ENCODE measurements at places on chromosomes 16 and 17.
A peak's percentile ranks its signal among the peaks of the same experiment; 100 is the strongest.

GRCh38 chr17:7479213-7480088, at the start of gene ZBTB4:
Gene ZBTB4 (minus strand): TSS chr17:7479631. CDS start chr17:7466801, 12,830 bp downstream.
- H3K36me3 ChIP-seq = no peaks in the 10 kb centered on the region
- H3K27ac ChIP-seq = no peak within 1 kb of the TSS
- H3K4me3 ChIP-seq = peak within 1 kb of the TSS; percentile 84
- peak; percentile 70 for DNase-seq
- H3K27me3 ChIP-seq = no peaks in the 10 kb centered on the region

DNA sequence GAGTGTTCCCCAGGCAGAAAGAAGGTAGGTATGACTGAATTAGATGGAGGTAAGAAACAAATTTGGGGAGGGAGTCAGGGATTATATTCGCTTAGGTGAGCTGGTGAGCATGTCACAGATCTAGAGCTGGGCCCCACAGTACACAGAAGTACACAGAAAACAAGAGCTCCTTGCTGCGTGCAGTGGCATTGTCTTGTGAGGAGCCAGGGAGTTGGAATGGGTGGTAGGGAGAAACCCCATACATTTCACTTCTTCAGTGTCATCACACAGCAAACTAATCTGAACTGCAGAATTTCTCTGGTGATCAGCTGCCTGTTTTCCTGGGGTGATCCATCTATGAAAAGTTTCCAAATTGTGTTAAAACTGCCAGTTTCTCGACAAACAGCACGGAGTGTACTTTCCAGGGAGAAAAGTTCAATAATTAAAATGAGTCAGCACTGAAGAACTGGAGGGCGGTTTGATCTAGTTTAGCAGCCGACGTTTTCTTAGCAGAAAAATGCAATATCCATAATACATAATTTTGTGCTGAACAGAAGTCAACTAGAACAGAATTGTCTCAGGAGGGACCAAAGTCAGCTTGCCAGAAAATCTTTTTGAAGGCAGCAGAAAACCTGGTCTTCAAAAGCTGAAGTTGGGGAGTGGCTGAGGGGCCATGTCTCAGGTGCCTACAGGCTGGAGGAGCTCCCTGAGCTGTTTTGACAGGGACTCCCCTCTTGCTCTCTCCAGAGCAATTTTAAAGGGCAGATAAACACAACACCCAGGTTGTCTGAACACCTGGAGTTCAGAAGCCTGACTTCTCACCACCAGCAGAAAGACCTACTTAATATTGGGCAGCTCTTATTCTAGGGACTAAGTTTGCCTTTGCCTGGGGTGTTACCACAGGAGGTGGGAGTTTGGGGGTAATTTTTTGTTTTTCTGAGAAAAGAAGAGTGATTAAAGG, 448.6 kb downstream of the CA10 start:
- no peak for DNase-seq
- H3K27me3 ChIP-seq = no peaks in the 10 kb centered on the region
- H3K27ac ChIP-seq = no peak overlapping the region
- H3K36me3 ChIP-seq = no peaks in the 10 kb centered on the region

DNA sequence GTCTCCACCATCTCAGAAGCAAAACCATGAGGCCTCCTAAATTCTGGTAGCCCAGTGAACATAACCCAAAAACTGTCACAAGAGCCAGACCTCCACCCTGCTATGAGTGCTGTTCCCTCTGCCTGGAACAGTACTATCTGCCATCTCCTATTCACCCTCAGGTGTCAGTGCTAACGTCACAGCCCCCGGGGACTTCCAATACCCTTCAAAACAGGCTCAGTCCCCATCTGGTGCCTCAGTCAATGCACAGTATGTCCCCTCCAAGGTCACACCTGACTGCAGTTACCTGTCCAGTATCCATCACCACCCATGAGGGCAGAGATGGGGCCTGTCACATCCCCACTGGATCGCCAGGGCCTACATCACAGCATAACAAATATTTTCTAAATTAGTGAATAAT, 11.5 kb downstream of the CREBBP start:
- no peak overlapping the region for H3K4me3 ChIP-seq
- no peak overlapping the region for H3K27ac ChIP-seq
- no peaks in the 10 kb centered on the region for H3K27me3 ChIP-seq
- no peak for DNase-seq

- H3K4me1 ChIP-seq = no peaks in the 10 kb centered on the region
- no peaks in the 10 kb centered on the region for H3K36me3 ChIP-seq
- H3K27me3 ChIP-seq = no peaks in the 10 kb centered on the region
- no peak overlapping the region for H3K27ac ChIP-seq
- no peak for DNase-seq
- H3K4me3 ChIP-seq = no peak overlapping the region
Observed at GRCh38 chr16:1597154-1597553, 14.7 kb downstream of the IFT140 start.

GRCh38 chr17:44414394-44415155, 25.1 kb upstream of the ITGA2B start:
- no peak overlapping the region for H3K4me3 ChIP-seq
- no peak for DNase-seq
- H3K27ac ChIP-seq = no peak overlapping the region
- H3K36me3 ChIP-seq = peaks cover 22% of the 10 kb centered on the region

- DNase-seq = no peak
- H3K27me3 ChIP-seq = no peaks in the 10 kb centered on the region
- no peak overlapping the region for H3K27ac ChIP-seq
- no peak overlapping the region for H3K4me3 ChIP-seq
- no peaks in the 10 kb centered on the region for H3K36me3 ChIP-seq
Observed at GRCh38 chr17:2107506-2107905, 52.6 kb downstream of the HIC1 start.

- H3K27me3 ChIP-seq = no peaks in the 10 kb centered on the region
- no peak for DNase-seq
- no peak overlapping the region for H3K27ac ChIP-seq
- H3K36me3 ChIP-seq = no peaks in the 10 kb centered on the region
- no peaks in the 10 kb centered on the region for H3K4me1 ChIP-seq
- no peak overlapping the region for H3K4me3 ChIP-seq
Observed at GRCh38 chr17:511001-511698, 158.5 kb upstream of the RPH3AL start.

- H3K27me3 ChIP-seq = no peaks in the 10 kb centered on the region
- no peaks in the 10 kb centered on the region for H3K36me3 ChIP-seq
- no peak overlapping the region for H3K27ac ChIP-seq
Observed at GRCh38 chr16:23276821-23277220, 25.3 kb upstream of the SCNN1B start.

DNA sequence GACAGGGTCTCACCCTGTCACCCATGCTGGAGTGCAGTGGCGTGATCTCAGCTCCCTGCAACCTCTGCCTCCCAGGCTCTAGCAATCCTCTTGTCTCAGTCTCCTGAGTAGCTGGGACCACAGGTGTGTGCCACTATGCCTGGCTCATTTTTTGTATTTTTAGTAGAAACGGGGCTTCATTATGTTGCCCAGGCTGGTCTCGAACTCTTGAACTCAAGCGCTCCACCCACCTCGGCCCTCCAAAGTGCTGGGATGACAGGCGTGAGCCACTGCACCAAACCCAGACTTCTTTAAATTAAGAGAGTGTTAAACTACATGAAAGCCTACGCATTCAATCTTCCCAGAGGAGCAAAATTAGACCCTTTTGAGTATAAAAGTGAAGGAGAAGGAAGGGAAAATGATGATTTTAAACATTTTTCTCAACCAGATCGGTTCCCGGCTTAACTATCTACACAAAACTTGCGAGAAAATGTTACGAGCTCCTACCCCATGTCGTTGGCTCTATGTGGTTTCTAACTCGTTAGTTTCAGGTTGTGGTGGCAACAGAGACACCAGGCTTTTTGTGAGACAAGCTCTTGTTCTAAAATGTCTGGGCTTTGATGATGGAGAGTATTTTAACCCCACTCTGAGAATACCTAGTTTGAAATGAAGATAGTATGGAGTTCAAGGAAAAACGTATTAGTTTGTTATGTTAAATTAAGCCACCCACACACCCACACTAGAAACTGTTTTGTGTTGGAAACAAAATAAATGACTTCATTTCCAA, 26.3 kb downstream of the STAT5B start:
- no peak for DNase-seq
- H3K27ac ChIP-seq = peak overlapping the region; percentile 91
- H3K4me3 ChIP-seq = peak overlapping the region; percentile 63
- H3K36me3 ChIP-seq = no peaks in the 10 kb centered on the region
- H3K27me3 ChIP-seq = no peaks in the 10 kb centered on the region
- peaks cover 81% of the 10 kb centered on the region for H3K4me1 ChIP-seq

GRCh38 chr17:62862251-62862650, 54.1 kb upstream of the MARCHF10 start:
- no peaks in the 10 kb centered on the region for H3K4me1 ChIP-seq
- H3K4me3 ChIP-seq = no peak overlapping the region
- H3K36me3 ChIP-seq = no peaks in the 10 kb centered on the region
- no peak for DNase-seq

DNA sequence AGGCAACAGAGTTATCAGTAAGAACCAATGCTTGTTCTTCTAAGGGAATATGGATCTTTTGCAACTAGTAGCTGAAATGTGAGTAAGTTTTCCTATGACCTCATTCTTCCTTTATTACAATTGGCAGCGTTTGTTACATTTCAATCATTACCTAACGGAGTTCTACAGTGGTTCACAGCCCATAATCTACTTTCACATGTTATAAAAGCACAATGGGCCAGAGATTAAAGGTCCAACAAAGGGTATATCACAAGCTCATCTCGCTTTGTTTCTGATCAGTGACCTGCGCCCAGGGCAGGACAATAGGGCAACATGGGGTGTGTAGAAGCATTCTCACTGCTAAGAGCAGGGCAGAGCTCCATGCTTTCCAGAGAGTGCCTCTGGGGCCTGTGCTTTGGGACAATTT, 279.9 kb upstream of the DYNLRB2 start:
- H3K4me3 ChIP-seq = no peak overlapping the region
- 0 out of 2 replicates have a peak, but pooled peaks cover 2% of the 10 kb centered on the region for H3K27me3 ChIP-seq
- H3K27ac ChIP-seq = no peak overlapping the region
- H3K4me1 ChIP-seq = no peaks in the 10 kb centered on the region
- H3K36me3 ChIP-seq = no peaks in the 10 kb centered on the region
- no peak for DNase-seq

GRCh38 chr16:47448830-47449575, 11.9 kb downstream of the ITFG1 start:
- no peak for DNase-seq
- H3K4me1 ChIP-seq = no peaks in the 10 kb centered on the region
- H3K27ac ChIP-seq = no peak overlapping the region
- H3K36me3 ChIP-seq = peaks cover 81% of the 10 kb centered on the region
- H3K27me3 ChIP-seq = no peaks in the 10 kb centered on the region
- H3K4me3 ChIP-seq = no peak overlapping the region

- H3K27me3 ChIP-seq = no peaks in the 10 kb centered on the region
- H3K4me3 ChIP-seq = no peak overlapping the region
- no peak for DNase-seq
Observed at GRCh38 chr17:55418369-55419268, 3.0 kb downstream of the MMD start.

GRCh38 chr16:31455601-31456314, 3.5 kb upstream of the ARMC5 start:
- no peaks in the 10 kb centered on the region for H3K27me3 ChIP-seq
- no peaks in the 10 kb centered on the region for H3K36me3 ChIP-seq
- no peak overlapping the region for H3K4me3 ChIP-seq
- peaks cover 23% of the 10 kb centered on the region for H3K4me1 ChIP-seq
- DNase-seq = peak; percentile 70

DNA sequence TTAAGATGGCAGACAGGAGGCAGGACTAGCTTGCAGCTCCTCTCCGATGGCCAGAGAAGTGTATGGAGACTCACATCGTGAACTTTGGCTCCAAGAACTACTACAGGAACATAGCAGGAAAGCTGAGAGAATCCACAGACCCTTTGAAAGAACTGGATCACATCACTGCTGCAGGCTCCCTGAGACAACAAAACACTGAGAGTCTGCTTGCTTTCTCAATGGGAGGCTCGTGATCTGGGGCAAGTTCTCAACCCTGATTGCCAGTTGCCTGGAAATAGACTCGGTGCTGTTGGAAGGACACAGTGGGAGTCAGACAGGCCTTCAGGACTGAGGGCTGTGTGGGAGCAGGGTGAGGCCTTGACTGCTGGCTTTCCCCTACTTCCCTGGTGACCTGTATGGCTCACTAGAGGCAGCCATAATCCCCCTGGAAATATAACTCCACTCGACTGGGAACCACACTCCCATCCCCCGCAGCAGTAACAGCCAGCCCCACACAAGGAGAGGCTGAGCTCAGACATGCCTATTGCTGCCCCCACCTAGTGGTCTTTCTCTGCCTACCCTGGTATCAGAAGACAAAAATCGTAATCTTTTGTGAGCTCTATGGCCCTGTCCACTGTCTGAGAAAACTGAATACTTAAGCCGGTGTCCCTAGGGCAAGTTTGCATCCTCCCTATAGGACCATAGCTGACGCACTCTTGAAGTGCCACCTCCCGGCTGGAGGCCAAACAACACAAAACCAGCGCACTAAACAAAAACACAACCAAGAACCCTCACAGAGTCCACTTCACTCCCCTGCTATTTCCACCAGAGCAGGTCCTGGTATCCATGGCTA, 238.4 kb downstream of the CEP112 start:
- H3K27ac ChIP-seq = no peak overlapping the region
- no peaks in the 10 kb centered on the region for H3K27me3 ChIP-seq
- H3K4me1 ChIP-seq = no peaks in the 10 kb centered on the region

- no peaks in the 10 kb centered on the region for H3K27me3 ChIP-seq
- no peak overlapping the region for H3K4me3 ChIP-seq
- no peak overlapping the region for H3K27ac ChIP-seq
- peak; percentile 89 for DNase-seq
- H3K4me1 ChIP-seq = no peaks in the 10 kb centered on the region
Observed at GRCh38 chr16:20774703-20775362, 11.0 kb downstream of the ACSM3 start.

- H3K36me3 ChIP-seq = no peaks in the 10 kb centered on the region
- no peak overlapping the region for H3K4me3 ChIP-seq
- no peaks in the 10 kb centered on the region for H3K27me3 ChIP-seq
- no peak overlapping the region for H3K27ac ChIP-seq
- H3K4me1 ChIP-seq = 0 out of 2 replicates have a peak, but pooled peaks cover 3% of the 10 kb centered on the region
Observed at GRCh38 chr16:75048530-75048929, 49.7 kb downstream of the ZNRF1 start.

DNA sequence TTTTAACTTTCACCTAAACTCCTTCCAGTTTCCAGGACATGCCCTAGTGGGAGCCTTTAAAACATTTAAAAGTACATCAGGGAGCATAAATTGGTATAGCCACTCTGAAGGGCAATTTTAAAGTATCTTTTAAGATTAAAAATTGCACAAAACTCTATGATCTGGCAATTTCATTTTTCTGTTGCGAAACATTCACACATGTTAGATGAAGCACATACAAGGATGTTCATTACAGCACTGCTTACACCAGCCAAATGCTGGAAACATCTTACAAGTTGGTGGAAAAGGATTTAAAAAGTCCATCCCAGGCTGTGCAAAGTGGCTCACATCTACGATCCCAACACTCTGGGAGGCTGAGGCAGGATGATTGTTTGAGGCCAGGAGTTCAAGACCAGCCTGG, 26.4 kb upstream of the LONP2 start:
- H3K27me3 ChIP-seq = no peaks in the 10 kb centered on the region
- H3K36me3 ChIP-seq = no peaks in the 10 kb centered on the region
- no peak overlapping the region for H3K4me3 ChIP-seq
- H3K4me1 ChIP-seq = no peaks in the 10 kb centered on the region

GRCh38 chr17:38451840-38452529, 23.7 kb downstream of the ARHGAP23 start:
- no peaks in the 10 kb centered on the region for H3K4me1 ChIP-seq
- H3K27me3 ChIP-seq = no peaks in the 10 kb centered on the region
- no peak overlapping the region for H3K4me3 ChIP-seq

GRCh38 chr17:59441464-59442096, 110.1 kb downstream of the YPEL2 start:
- H3K27me3 ChIP-seq = no peaks in the 10 kb centered on the region
- DNase-seq = no peak
- H3K4me3 ChIP-seq = no peak overlapping the region
- H3K4me1 ChIP-seq = peaks cover 46% of the 10 kb centered on the region

Measured in Karpas-422 (cell line).